ENCODE measurements at places on chromosomes 1 and 21.

- DNase-seq = no peak
Observed at GRCh38 chr1:27364696-27365371, 1.9 kb downstream of the MAP3K6 start.

DNA sequence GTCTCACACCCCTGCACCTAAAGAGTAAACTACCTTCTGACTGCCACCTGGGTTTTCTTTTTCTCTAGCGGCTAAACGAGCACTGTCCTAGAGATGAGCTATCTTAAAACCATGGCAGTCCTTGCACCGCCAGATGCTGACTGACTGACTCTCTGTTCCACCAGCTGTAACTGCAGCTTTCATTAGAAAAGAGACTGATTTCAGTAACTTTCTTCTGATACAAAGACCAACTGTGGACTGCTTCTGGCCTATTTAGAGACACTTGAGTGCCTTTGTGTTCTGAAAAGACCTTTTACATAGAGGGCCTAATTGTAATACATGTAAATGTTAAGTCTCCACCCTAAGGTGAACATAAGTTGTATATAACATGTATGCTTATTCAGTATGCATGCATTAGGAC lies 152.5 kb downstream of the DISC1 start:
- DNase-seq = no peak

- no peak for DNase-seq
Observed at GRCh38 chr1:99850459-99851291, 514 bp downstream of the AGL start.

GRCh38 chr21:41581592-41582228 lies 73.8 kb upstream of the TMPRSS2 start:
- no peak for DNase-seq

- DNase-seq = no peak
Observed at GRCh38 chr1:79497193-79497773, 490.8 kb upstream of the ADGRL4 start.

GRCh38 chr21:29075706-29076466 lies 2.4 kb upstream of the CCT8 start:
- DNase-seq = no peak

DNA sequence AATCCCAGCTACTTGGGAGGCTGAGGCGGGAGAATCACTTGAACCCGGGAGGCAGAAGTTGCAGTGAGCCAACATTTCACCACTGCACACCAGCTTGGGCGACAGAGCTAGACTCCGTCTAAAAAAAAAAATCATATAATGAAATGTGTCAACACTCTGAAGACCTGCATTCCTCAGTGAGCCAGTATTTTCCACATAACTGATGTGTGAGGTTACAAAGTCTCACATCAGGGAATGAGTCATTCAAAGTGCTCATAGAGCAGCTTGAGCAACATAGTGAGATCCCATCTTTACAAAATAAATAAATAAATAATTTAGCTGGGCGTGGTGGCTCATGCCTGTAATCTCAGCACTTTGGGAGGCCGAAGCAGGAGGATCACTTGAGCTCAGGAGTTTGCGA lies 65.5 kb downstream of the CASZ1 start:
- DNase-seq = no peak

DNA sequence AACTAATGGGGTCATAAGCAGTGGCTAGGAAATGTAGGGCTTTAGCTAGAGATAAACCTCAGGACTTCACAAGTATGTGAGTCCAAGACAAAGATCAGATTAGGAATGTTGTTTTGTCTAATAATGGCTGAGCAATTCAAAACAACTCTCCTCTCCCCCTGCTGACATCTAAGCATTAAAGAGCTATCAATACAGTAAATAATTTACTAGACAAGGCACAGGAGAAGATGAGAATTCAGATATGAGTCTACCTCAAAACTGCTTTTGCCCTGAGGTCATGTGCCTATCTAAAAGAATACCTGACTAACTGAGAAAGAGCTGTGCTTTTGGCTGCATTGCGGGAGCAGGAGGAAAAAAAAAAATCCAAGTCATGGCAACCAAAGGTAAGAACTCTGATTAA lies 86.8 kb downstream of the SPATA17 start:
- DNase-seq = no peak

DNA sequence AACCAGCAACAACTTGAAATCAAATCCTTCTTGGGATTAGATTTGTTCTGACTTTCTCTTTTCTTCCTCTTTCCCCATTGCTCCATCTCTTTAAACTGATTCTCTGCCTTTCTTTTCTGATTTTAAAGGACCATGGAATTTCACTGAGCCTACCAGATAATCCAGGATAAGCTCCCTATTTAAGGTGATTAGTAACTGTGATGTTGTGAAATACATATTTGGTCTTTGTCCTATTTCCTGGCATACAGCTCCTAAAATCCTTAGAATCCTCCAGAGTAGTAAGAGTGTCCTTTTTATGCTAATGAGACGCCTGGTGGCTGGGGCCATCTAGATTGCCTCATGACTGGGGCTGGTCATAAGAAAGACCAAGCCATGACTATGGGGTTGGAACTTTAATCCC lies 236.9 kb downstream of the USP25 start:
- no peak for DNase-seq

DNA sequence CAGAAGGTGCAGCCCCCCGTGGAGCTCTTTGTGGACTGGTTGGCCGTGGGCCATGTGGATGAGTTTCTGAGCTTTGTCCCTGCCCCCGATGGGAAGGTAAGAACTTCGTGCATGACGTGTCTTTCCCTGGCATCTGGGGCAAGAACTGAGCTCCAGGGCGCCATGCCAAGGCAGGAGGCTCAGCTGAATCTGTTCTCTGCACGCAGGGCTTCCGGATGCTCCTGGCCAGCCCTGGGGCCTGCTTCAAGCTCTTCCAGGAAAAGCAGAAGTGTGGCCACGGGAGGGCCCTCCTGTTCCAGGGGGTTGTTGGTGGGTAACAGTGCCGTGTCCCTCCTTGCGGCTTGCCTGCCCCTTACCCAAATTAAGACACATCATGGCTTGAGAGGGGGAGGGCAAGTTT lies 27.7 kb downstream of the PADI3 start:
- no peak for DNase-seq

DNA sequence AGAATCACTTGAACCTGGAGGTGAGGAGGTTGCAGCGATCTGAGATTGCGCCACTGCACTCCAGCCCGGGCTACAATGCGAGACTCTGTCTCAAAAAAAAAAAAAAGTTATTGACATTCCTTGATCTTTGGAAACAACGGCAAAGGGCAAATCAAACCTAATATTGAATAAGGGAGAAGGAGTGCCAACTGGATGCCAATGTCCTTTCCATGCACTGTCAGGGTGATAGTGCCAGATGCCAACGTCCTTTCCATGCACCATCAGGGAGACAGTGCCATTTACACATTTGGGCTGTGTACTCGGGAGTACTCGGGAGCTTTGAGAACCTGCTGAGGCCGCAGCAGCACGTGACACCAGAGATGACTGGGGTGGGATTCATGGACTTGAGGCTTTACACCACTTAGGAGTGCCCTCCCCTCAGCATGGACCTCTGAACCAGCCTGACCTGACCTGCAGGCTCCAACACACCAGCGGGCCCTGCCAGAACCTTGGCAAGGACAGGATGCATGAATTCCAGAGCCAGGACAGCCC lies 34.5 kb upstream of the SOD1 start:
- no peak for DNase-seq

DNA sequence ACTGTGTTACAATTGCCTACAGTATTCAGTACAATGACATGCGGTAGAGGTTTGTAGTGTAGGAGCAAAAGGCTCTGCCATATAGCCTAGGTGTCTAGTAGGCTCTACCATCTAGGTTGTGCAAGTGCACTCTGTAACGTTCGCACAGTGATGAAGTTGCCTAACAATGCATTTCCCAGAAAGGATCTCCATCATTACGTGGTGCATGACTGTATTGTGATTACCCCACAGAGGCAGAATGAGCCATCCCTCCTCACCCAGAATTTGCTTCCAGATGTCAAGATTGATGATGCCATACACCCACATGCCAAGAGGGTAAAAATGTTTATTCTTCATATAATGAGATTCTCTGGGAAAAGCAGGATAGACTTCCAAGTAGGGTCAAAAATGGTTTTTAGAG lies 199.3 kb upstream of the CTTNBP2NL start:
- no peak for DNase-seq

GRCh38 chr1:177567393-177567792 lies 396.6 kb downstream of the BRINP2 start:
- no peak for DNase-seq

DNA sequence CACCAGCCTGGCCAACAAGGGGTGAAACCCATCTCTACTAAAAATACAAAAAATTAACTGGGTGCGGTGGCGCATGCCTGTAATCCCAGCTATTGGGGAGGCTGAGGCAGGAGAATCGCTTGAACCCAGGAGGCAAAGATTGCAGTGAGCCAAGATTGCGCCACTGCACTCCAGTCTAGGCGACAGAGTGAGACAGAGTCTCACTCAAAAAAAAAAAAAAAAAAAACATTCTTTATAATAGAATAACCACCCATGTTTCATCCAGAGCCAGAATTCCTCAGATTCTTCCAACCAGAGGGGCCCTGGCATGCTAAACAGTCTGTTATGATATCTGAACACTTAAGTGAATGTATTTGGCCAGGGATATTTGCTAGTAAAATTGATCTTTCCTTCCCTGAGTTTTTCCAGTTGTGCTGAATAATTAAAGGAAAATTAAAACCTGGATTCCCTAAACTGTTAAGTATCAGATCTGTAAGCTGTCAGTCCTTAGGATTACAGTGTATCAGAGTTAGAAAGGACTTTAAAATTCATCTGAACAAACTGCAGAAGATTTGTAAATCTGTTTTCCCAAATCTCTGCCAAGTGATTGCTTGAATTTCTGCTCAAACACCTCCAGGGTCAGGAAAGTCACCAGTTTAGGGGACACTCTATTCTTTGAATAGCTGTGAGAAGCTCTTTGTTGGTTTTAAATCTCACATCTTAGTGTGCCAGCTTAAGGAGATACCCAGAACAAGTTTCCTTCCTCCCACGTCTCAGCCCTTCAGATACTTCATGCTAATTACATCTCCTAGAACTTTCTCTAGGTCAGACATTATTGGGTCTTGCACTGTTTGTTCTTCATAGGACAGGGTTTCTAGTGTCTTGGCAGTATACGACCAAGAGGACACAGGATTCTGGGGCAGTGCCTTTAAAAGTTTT lies 84.6 kb upstream of the BMP8A start:
- DNase-seq = no peak

DNA sequence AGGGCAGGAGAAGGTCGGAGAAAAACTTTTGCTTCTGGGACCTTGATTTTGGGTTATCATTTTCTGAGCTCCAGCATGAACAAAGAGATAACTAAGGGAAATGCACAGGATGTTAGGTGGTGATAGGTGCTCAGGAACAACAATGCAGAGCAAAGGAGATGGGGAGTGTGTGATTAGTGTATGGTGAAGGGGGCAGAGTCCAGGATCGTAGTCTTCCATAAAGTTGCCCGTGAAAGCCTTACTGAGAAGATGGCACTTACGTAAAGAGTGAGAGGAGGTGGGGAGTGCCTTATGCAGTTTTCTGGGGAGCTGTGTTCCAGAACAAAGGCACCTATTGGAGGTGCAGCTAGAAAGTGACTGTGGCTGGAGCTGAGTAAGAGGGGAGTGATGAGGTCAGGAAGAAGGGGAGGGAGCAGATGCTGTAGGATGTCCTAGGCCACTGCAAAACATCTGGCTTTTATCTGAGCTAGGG lies 11.6 kb downstream of the KCNK1 start:
- DNase-seq = no peak

DNA sequence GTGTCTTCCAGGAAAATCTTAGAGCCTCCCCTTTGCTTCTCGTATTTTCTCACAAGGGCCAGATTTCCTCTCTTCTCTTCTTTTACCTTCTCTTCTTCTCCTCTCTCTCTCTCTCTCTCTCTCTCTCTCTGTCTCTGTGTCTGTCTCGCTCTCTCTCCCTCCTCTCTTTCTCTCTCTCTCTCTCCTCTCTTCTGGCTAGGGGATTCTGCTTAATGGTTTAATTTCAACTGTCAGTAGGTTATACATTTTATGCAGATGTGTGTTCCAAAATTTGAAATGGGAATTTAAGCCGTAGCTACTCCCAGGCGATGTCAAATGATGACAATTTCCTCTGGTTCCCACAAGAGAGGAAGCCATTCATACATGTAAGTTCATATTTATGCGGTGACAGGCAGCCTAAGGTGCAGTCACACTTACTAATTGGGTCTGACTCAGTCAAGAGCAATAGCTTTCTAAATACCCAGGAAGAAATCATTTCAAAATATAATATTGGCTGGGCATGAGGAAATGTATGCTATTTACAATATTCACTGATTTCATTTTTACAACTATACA lies 1.4 kb downstream of the DSCAM start:
- no peak for DNase-seq

GRCh38 chr1:66613187-66613586 lies 79.2 kb downstream of the SGIP1 start:
- DNase-seq = no peak

DNA sequence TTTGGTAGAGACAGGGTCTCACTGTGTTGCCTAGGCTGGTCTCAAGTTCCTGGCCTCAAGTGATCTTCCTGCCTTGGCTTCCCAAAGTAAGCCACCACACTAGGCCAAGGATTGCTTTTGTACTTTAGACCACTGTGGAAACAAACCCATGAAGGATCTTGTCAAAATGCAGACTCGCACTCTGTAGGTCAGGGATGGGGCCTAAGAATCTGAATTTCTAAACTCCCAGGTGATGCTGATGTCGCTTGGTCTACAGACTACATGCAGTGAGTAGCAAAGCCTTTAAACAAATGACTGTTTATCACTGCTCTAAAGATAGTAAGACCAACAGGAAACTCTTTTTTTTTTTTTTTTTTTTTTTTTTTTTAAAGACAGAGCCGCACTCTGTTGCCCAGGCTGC lies 54.1 kb upstream of the MUTYH start:
- no peak for DNase-seq

GRCh38 chr1:41241354-41241748 lies 755 bp downstream of the SCMH1 start:
- DNase-seq = peak; percentile 19

- DNase-seq = no peak
Observed at GRCh38 chr21:31887391-31887841, 14.6 kb downstream of the HUNK start.

- DNase-seq = no peak
Observed at GRCh38 chr1:229848752-229849677, 218.0 kb upstream of the GALNT2 start.

GRCh38 chr1:54008876-54009275 lies 9.1 kb downstream of the LDLRAD1 start:
- DNase-seq = no peak

Measured in activated CD4-positive, CD25-positive, alpha-beta regulatory T cell (primary cell).